NCI-H2227 treated with DMSO at 0.1 percent for 48 hours (cell line): ENCODE measurements at places on chromosomes 2 and 18.

GRCh38 chr2:42663828-42664227 lies 95.4 kb downstream of the MTA3 start:
- DNase-seq, result no peak

- DNase-seq, result no peak
Measured at GRCh38 chr2:105442056-105442455, 43.2 kb upstream of the FHL2 start.

- no peak for DNase-seq
Measured at GRCh38 chr2:240982821-240983281, 15.6 kb upstream of the SNED1 start.

DNA sequence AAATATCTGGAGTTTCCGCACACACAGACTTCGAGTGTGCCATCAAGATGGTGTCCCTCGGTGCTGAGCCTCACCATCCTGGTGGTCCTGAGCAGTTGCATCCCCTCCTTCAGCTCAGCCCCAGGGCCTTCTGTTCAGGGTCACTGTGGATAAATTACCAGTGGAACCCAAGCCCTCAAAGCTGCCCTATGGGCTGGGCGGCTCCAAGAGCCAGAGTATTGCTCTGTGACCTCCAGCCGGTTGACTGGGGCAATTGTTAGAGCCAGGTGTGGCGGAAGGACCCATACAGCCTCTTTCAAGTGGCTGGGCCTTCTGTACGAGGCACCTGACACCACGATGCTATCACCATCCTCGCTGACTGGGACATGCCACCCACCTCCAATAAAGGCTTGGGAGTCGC lies 215.5 kb downstream of the GBX2 start:
- no peak for DNase-seq

DNA sequence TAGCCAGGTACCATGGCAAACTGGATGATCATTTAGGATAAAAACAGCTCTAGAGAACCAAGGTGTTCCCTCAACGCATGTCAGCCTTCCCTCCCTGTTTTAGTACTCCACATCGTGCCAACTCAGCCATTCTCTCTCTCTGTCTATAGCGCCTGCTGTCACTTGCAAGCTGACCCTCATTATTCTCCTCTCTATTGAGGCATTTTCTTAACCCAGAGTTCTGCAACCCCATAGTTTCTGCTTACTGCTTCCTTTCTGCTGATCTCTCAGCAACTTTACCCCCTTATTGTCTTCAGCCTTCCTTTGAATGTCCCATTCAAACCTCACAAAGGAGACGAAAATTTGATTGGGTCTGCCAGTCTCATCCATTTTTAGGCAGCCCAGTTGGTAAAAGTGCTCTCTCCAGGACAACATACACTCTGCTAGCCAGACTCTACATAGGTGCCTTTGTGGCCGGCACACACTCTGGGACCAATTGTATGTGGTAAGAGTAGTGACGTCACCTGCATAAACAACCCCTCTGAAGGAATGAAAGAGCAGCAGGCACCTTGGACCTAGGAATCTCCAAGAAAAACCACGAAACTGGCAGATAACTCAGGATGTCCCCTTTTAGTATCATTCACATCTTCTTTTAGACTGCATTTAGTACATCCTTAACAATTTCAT lies 367.2 kb upstream of the KCNH7 start:
- no peak for DNase-seq

- DNase-seq, result no peak
Measured at GRCh38 chr2:105800953-105801635, 56.4 kb downstream of the NCK2 start.

DNA sequence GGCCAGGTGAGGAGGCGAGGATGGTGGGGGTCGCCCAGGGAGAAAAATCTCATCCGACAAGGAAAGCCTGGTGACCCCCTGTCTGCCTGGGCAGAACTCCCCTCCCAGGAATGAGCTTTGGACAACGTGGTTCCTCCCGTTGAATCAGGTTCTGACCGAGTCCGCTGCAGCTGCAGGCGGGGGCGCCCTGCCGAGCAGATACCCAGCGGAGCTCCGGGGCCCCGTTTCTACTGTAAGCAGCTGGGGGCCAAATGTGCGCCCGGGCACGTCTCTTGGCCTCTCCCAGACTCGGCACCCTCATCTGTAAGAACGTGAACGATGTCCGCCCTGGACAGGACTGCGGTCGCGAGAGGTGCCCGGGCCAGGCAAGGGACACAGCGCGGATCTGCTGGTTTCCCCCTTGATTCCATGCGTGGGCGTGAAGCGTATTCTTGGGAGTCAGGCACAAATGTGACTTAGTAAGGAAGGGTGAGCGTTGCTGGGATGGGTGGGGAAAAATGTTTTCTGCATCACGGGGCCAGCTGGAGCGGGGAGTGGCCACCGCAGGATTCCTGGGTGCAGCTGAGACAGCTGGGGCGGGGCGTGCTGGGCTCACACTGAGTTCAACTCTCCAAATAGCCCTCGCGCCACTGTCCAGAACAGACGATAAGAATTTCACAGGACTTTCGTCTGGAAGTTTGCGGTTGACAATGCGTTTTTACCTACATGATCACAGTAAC lies 20.2 kb upstream of the TUBB6 start:
- no peak for DNase-seq

DNA sequence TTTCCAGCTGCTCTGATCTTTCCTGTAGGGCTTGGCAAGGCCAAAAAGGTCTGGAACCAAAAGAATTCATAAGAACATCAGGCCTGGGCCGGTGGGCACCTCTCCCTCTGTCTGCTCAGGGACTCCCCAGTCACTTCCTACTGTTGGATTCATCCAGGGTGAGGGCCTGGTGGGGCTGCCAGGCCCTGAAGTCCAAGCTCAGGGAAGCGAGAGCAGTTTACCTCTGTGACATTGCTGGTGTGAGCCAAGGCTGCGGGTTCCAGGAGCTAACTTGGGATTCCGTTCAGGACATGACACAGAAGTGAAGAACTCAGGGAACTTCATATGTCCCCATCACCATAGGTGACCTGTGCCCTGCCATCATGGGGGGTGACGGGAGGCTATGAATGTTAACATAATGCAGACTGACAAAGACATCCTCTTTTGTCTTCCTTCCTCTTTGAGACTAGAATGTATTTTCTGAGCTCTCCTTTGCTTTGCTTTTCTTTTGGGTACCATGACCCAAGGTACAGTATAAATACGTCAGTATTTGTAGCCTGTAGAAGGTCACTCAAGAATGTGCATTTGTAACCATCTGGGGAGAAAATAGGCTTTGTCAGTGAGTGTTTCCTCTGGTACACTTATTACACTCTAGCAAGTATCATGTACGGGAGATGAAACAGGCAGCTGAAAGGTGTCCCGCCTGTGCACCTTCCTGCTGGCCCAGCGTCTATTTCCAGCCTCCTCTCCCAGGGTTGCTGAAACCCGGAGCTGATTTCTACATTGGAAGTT lies 130.5 kb upstream of the SLC1A4 start:
- no peak for DNase-seq

- DNase-seq, result peak; percentile 98
Measured at GRCh38 chr2:130336877-130337734, 5.6 kb upstream of the IMP4 start.

DNA sequence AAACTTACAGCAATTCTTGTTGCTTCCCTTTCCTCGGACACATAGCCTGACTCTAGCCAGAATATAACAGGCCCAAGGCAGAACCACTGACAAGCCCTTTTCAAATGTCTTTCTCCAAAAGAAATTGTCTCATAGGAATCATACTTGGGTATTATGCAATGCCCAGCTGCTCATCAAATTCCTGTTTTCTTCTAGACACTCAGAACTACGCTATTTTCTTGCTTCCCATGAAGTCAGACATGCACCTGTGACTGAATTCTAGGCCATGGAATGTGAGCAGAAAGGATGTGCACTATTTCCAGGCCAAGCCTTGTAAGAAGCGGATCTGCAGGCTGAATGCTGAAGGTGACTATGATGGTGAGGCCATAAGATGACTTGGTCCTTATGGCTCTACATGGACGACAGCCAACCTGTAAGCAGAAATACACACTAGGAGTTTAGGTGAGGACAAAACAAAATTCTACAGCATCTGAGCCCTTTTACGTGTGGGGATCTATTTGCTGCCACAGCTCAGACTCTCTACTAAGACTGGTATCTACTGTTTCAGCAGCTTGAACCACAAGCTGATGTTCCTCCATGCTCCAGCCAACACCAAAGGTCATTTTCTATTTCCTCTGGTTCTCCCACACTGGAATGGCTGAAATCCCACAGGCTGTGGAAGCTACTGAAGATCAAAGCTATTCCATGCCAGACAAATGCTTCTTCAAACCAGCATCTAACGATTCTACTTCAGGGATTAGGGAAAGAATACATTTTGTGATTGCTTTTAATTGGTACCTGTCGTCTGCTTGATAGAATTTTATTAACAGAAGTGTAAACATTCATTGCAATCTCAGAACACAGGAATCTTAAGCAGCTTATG lies 378.7 kb downstream of the RBM43 start:
- DNase-seq, result no peak
